ENCODE measurements at places on chromosomes 5 and 9.

DNA sequence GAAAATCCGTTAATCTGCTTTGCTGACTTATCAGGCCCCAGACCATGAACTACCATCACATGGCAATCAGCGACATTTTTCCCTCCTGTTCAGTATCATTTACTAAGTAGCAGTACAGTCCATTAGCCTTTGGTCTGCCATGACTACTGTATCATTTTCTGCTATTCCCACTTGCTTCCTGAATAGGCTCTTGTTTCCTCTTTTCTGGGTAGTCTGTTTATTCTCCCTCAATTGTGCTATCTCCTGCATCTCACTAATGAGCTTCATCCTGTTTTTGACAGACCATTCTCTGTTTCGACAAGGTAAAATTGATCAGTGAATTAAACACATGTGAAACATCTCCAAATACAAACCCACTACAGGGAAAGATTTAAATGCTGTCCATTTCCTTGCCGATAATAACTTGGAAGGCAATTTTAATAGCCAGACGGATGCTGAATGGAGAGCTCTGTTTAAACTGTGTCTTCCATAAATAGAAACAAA, 263.5 kb upstream of the ANKRD55 start:
- DNase-seq, result no peak

DNA sequence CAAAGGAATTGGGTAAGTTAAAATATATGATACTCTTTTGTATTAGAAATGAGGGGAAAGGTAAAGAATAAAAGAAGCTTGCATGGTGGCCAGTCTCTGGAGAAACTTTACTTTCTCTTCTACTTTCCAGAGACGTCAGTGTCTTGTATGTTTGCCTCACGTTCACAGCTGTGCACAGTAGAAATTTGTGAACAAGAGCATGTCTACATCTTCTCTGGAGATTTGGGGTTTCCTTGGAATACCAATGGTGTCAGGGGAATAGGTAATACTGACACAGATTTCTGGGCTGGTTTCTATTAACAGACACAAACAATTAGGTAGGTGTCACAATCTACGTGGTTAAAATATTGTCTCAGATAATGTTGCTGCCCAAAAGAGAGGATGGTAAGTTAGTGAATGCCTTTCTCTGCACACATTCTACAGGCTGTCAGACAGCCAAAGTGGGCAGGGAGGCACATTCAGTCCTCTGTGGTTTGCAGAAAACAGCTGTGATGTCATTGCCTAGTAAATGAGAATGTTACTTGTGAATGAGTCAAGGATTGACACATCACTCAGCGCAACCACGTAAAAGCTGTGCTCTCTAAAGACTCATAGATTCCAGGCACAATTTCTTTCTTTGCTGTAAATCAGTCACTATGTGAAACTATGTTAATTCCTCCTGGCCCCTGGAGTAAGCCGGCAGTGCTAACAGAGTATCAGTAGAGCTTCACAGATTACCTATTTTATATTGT, 397.1 kb downstream of the MAN2A1 start:
- peak; percentile 15 for DNase-seq

DNA sequence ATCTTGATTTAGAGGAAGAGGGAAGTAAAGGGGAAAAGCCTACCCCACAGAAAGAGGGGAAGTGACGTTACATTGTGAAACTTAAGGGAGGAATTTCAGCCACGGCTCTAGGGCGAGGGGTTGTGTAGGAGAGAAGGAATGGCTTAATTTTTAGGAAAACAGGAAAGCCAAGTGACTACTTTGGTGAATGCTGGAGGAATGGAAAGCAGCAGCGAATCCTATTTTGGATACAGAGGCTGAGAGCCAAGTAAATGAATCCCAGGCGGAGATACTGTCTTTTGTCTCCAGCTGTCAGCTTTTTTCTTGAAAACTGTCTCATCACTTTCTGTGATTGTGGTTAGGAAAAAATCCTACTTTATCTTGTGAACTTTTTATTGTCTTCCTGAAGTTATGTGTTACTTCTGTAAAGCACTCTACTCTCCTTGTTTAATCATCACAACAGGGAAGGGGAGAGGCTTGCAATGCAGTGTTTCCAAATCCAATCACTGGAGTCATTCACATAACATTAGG, 188.4 kb downstream of the TSSK1B start:
- DNase-seq, result no peak

DNA sequence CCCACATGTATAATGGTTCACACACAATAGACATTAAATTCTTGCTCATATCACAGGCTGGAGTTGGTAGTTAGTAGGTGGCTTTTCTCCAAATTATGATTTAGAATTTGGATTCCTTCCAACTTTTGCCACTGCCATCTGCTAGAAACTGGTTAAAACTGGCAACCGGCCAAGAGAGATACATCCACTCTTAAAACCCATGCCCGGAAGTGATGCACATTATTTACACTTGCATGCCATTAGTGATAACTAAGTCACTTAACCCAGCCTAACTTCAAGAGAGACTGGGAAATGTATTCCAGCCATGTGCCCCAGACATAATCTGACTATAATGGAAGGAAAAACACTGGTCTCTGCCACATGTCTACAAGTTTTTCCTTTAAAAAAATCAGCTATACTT, 395.7 kb upstream of the SEMA6A start:
- DNase-seq, result no peak

GRCh38 chr5:109610581-109610980, 79.1 kb upstream of the MAN2A1 start:
- DNase-seq, result no peak

- no peak for DNase-seq
Observed at GRCh38 chr5:105929858-105930257, 1740.9 kb downstream of the EFNA5 start.

GRCh38 chr5:142821733-142822487, 51.7 kb downstream of the ARHGAP26 start:
- DNase-seq, result no peak

GRCh38 chr9:91359734-91360470, 1.8 kb downstream of the AUH start:
- no peak for DNase-seq

- DNase-seq, result no peak
Observed at GRCh38 chr5:178313316-178313715, 80.7 kb upstream of the PHYKPL start.

GRCh38 chr5:152097128-152097527, 172.5 kb upstream of the GLRA1 start:
- no peak for DNase-seq

DNA sequence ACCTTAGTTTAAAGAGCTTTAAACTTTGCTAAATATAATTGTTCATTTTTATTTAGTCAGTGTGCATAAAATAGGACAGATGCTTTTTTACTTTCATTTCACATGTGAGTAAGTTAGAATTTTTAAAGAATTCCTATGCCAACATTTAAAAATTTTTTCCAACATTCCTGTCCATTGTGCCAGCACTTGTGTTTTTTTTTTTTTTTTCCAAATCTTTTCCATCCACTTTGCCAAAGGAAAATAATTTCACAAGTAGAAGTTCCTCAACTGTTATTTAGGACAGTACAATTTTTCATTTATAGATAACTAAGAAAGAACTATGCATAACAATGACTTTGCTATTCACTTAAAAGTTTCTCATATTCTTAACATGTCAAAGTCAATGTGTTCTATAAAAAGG, 189.5 kb downstream of the ADAMTS6 start:
- no peak for DNase-seq

DNA sequence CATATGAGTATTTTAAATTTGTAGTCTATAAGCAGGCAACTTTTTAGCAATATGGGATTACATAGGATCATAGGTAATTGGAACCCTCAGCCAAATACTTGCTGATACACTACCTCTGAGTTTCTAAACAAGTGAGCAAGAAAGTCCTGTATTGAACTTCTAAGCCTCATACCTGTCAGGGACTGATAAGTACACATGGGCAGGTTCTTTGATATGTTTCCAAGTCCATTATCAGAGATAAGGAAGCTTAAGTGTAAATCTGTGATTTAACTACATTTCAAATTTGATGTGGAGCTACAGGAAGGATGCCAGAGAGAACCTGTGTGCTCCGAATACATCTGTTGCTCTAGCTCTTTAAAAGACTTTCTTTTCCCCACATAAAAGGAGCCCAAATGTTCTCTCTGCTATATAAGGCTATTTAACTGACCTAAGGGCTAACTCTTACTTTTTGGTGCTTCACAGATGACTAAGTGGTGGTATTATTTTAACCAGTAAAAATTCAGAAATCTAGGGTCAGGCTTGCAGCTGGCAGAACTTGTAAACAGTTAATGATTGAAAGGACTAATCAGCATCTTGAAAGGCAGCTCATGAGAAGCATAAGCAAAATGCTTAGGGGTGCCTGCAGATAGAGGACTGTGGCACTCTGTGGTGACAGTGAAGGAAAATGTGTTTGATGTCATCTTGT, 228.6 kb downstream of the NR3C1 start:
- no peak for DNase-seq

GRCh38 chr5:173187054-173187743, 42.9 kb downstream of the BNIP1 start:
- DNase-seq, result no peak

DNA sequence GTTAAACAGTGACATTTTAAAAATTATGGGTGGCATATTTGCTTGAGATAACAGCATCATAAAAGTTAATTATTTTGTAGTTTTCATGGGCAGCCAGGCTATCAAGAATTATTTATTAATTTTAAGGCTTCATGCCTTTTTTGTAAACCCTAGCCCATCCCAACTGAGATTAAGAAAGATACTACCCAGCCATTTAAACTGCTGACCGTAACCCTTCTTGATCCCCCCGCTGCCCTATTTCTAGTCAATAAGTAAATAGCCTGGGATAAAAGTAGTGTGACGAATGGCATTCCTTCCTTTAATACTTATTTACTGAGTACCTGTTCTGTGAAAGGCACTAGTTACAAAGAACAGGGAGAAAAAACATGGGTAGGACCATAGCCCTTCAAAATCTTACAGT, 88.3 kb downstream of the DROSHA start:
- no peak for DNase-seq

- DNase-seq, result no peak
Observed at GRCh38 chr9:88044200-88044599, 69.9 kb upstream of the CDK20 start.

DNA sequence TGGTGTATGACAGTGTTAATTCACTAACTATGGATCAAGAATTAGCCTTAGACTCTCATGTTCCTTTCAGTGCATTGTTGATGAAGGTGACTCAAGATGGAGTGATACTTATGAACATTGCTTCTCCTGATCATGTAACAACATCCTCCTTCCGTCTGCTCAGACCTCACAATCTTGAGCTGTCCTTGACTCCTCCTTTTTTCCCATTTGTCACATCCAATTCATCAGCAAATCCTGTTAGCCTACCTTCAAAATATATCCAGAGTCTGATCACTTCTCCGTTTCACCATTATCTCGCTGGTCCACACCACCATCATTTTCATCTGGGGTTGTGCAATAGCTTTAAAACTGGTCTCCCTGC, 9.2 kb upstream of the SEMA6A start:
- DNase-seq, result no peak

DNA sequence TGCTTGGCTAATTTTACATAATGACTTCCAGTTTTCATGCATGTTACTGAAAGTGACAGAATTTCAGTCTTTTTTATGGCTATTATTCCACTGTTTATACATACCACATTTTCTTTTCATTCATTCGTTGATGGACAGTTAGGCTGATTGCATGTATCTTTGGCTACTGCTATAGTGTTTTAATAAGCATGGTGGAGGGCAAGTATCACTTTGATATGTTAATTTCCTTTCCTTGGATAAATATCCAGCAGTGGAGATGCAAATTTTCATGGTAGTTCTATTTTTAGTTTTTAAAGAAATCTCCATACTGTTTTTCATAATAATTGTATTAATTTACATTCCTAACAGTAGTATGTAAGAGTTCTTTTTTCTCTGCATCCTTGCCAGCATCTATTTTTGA, 297.9 kb downstream of the PRR16 start:
- DNase-seq, result no peak

- DNase-seq, result no peak
Observed at GRCh38 chr5:65893749-65894430, 32.5 kb upstream of the ERBIN start.

GRCh38 chr9:36492865-36493264, 79.8 kb upstream of the MELK start:
- DNase-seq, result no peak

- DNase-seq, result no peak
Observed at GRCh38 chr5:168583742-168584482, 4.7 kb upstream of the PANK3 start.

GRCh38 chr9:121281614-121282276, 13.8 kb downstream of the GSN start:
- no peak for DNase-seq

- DNase-seq, result no peak
Observed at GRCh38 chr5:173835661-173836060, 52.5 kb upstream of the CPEB4 start.

- DNase-seq, result no peak
Observed at GRCh38 chr9:135201711-135202110, 114.2 kb downstream of the OLFM1 start.

DNA sequence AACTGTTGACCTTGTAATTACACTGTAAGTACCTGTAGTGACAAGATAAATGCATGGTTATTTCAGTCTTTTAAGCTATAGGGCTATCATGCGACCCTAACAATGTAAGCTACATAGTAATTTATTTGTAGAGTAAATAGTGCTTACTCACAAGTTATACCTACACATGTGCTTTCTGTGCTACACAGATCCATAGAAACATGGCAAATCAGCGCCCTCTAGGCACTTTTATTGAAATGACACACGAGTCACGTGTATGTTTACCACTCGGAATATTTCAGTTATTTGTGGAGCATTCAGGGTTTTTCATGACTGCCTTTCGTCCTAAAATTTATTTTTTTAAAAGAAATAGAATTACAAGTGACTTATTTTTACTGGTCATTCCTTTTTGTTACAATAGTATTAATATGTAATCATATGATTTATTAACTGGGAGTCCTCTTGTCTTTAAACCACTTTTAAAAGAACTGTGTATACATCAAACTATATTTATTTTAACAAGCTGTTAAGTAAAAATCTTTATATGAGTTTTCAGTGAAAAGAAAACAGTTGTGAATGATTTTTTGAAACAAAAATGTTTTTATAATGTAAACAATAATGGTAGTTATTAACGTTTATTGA, 1242.3 kb upstream of the WWC1 start:
- DNase-seq, result no peak

DNA sequence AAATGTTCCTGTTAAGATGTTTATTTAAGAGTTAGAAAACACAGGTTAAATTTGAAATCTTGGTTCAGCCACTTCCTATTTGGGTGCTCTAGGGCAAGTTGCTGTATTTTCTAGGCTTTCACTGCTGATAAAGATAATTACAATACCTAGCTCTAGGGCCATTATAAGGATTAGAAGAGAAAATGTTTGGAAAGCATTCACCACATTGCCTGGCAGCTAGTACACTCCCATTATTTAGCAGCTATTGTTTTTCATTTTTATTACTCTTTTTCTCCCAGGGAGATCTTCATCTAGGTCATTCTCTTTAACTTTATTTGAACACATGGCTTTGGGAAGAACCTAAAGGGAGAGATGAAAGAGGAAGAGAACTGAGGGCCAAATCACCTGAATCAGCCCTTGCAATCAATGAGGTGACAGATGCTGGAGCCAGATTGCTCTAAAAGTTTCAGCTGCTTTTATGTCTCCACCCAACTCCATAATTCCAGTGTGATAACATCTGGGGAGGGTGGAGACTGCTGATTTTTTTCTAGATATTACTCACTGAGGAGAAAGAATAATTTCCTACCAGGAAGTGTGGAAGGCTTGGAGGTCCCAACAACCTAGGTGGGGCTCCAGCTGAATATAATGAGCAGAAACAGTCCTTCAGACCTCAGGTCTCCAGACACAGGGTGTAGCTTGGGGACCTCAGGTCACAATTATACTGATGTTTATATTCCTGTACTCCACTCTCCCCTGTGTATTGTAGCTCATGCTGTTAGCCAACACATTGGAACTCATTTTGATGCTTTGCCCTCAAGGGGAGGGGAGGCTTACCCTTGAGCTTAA, 640.0 kb downstream of the RAB3C start:
- no peak for DNase-seq
